NCI-H187 (cell line): ENCODE measurements at places on chromosomes 5 and 9.

DNA sequence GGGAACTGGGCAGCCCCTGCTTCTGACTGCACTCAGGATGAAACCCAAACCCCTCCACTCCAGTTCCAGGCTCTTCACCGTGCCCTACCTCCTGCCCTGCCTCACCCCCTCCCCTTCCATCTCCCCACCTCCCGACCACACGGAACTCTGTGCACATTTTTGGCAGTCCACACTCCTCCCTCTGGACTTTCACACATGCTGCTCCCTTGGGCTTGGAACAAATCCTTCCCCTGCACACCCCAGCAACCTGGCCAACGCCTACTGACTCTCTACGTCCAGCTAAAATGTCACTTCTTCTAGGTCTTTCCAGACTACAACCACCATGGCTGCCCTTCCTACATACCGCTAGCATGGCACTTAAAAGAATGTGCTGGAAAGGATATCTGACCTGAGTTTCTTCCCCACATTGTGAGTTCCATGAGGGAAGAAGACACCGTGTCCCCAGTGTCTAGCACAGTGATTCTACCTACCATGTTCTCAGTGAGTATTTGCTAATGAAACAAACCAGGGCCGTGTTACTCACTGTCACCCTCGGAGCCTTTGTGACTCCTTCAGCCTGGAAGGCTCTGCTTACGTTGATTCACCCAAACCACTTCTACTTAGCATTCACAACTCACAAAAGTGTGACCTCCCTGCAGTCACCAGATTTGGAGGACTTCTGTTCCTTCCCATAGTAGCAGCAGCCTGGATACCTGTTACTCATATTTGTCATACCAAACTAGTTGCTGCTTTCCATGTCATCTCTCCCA, 18.7 kb downstream of the RETREG1 start:
- DNase-seq = no peak

DNA sequence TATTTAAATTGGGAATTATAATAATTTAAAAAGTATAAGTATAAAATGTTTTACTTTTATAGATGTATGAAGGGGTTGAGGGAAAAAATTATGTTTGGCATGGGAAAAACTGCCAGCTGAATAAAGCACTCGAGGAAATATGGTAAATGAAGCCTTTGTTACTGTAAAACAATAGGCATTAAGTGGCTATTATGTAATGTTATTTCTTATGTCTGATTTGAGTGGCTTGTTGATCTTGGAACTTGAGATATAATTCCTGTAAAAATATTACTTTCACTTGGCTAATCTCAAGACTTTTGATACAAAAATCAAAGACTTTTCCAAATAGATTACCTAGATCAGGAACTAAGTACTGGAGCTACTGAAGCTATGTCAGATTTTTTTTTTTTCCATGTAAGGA, 182.9 kb downstream of the CD180 start:
- DNase-seq = no peak

- DNase-seq = no peak
Measured at GRCh38 chr5:128796506-128796905, 168.8 kb upstream of the SLC27A6 start.

DNA sequence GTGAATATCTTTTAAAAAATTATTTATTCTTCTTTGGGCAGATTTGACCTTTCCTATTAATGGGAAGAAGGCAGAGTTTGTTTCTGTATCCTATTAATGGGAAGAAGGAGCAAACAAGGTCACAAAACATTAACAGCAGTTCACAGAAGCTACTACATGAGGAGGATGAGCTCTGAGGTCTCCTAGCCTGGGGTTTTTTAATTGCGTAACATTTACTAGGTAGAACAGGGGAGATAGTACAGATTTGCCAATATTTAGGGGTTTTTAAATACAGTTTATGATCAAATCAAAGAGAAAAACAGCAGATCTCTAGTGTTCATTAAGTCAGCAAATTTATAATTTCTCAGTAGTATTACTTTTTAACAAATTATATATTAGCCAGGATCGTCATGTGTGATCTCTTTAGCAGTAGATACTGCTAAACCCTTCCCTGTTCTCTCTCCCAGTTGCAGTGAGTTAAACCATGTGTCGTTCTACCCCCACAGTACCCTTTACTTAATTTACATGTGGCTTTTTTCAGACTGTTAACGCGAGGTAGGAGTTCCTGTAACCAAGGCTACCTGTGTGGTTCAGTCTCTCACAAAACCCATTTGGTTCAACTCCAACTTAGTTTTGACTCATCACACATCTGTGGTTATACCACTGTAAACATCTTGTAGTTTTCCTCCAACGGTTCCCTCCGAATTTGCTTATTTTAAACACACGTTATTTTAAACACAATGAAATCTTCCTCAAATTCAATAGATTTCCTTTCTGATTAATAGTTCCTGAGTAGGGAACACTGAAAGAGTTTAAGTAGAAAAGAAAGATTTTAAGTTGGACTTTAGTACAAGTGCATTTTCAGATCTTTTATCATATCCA, 13.3 kb downstream of the SLC25A46 start:
- no peak for DNase-seq

- DNase-seq = no peak
Measured at GRCh38 chr9:108746001-108746400, 109.8 kb downstream of the ACTL7B start.

DNA sequence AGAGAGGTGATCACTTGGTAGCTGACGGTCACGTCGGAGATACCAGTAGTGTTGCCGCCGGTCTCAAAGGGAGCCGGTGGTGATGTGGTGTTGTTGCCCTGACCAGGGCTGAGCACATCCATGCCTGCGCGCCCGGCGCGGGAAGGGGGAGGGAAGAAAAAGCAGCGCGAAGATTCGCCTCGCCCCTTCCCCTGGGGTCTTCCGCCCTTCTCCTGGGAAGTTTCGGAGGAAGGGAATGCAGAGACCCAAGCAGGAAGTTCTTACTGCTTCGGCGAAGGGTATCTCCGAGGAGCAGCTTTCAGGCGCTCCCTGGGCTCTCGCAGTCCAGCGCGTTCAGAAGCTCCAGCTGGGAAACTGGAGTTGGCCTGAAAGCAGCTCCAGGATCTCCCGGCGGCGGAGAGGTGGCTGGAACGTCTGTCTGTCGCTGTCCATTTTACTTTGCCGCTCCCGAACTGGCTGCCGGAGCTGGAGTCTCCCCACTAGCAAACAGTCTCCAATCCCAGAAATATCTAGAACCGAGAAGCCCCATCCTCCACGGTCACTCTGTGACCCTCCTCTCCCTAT, 565 bp downstream of the HTR1A start:
- no peak for DNase-seq

DNA sequence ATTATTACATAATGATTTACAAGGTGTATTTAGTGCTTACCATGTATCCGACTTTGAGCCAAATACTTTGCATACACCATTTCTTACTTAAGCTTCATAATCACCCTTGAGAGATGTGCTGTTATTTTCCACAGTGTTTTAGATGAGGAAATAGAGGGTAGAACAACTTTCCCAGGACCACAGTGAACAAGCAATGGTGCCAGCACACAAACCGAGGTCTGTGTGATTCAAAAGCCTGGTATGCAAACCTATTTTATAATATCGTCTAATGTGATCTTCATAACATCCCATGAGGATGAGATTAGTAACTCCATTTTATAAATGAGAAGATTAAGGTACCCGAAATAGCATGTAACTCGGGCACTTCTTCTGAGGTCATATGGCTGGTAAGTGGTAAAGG, 294.7 kb downstream of the NSG2 start:
- no peak for DNase-seq

GRCh38 chr9:91541734-91542133, 118.1 kb upstream of the NFIL3 start:
- DNase-seq = no peak

DNA sequence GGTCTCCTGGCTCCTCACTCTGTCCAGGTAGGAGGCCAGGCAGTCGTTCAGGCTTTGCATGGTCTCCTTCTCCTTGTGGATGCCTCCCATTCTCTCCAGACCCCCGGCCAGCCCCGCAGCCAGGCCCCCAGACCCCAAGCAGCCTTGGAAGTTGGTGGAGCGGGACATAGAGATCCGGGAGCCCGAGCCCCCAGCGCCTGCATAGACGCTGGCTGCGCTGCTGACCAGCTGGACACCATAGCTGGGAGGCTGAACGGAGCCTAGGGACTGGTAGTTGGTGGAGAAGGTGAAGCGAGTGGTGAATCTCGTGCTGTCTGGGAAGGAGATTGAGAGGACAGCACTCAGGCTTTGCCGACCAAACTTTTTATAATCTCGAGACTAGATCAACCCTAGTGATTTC, 35.9 kb downstream of the FOXI1 start:
- DNase-seq = no peak

- DNase-seq = no peak
Measured at GRCh38 chr5:128407944-128408343, 130.1 kb downstream of the FBN2 start.

DNA sequence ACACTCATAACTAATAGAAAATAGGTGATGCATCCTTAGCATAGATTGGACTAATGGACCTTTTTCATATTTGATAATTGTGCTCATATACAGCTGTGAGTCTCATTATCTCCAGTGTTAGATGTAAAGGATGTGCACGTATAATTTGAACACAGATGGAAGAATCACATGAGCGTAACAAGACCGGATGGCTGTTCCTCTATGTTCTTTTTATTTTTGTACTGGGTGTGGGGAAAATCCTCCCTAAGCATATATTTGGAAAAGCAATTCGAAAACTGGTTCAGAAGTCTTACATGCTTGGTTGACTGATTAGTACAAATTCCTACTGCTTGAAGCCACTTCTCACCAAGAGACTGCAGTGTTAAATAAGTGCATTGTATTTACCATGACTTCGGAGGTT, 230.2 kb downstream of the AOPEP start:
- no peak for DNase-seq

DNA sequence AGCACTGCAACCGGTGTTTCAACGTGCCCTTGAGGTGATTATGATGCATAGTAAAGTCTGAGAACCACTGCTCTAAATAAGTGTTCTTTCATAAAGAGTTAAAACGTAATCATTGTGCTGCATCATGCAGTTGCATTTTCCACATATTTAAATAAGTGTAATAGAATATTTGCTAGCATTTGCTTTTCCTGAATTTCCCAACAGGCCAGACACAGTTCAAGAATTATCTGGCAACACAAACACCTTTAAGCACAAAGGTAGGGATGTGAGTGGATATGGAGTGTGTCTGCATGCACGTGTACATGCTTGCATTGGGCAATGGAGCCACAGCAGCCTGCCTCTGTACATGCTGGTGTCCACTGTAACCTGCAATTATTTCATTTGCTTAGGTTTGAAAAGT, 193.6 kb upstream of the PIK3R1 start:
- DNase-seq = no peak

DNA sequence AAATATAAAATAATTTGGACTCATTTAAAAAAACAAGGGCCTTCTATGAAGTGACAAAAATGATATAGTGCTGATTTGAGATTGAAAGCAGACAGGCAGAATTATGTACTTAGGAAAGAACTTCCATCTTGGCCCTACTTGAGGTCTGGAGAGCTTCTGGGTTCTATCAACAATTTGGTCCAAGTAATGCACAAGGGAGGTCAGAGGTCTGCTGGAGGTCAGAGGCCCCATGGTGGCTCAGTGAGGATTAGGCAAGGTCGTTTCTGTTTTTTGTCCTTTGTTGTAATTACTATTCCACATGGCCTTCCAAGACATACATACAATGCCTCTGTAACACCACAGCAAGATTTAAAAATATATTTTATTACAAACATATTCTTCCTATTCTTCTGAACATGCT, 37.2 kb downstream of the NUDT12 start:
- no peak for DNase-seq

GRCh38 chr9:82115331-82115730, 126.8 kb downstream of the SPATA31D1 start:
- no peak for DNase-seq

DNA sequence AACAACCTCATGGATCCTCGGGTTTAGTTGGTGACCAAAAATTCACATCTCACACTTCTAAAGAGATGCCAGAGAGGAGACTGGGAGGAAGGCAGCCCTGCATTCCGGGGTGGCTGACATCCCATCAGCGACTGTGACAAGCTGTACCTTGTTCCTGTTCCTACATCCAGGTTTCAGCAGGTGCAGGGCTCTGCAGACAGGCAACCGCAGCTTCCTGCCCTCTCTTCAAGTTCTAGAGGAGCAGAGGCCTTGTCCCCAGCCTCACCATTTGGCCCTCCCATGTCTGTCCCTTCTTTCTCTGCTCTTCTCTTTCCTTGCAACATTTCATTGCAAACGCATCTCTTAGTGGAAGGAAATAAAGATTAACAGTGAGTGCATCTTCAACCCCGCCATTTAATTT, 454.6 kb downstream of the IRX1 start:
- DNase-seq = no peak

- DNase-seq = no peak
Measured at GRCh38 chr5:122471031-122471751, 159.2 kb downstream of the SNCAIP start.

GRCh38 chr5:76040806-76041205, 42.4 kb upstream of the SV2C start:
- no peak for DNase-seq

- no peak for DNase-seq
Measured at GRCh38 chr5:150580917-150581316, 59.5 kb upstream of the SYNPO start.

GRCh38 chr5:42043400-42043799, 118.3 kb downstream of the FBXO4 start:
- no peak for DNase-seq

DNA sequence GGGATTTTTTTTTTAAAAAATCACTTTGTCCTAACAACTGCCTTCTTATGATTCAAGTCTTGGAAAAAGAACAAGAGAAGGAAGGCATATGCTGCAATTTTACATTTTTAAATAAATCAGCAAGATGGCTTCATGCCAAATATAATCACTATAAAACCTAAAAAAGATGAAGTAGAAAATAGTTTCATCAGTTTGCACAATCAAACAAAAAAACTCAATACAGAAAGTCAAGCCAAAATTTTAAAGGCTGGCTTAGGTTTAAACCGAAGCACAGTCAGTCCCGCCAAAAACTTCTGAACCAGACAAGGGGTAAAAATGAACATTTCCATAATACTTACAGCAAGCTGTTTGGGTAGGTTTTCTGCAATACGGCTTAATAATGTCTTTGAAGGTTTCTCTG, 57.3 kb downstream of the ZFR start:
- DNase-seq = no peak

DNA sequence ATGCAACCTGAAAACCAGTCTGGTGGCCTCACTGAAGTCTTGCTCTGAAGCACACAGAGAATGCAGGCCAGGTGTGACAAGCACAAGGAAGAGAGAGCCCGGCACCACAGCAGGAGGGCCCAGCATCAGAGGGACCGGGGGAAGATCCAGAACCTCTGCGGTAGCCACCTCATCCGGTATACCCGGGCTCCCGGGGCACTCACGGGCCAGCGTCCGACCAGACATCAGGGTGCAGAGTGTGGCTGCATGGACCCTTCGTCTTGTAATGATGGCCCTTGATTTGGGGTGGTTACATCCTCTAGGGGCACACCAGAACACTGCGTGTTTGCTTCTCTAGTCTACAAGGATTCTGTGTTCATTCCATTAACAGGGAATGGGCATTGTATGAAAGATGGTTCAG, 406.0 kb downstream of the GADD45G start:
- no peak for DNase-seq

- DNase-seq = peak; percentile 64
Measured at GRCh38 chr5:138449501-138450239, 10.8 kb downstream of the REEP2 start.
